NCI-H1417 treated with DMSO at 0.1 percent for 48 hours (cell line): ENCODE measurements at places on chromosomes 3 and 15.
A peak's percentile ranks its signal among the peaks of the same experiment; 100 is the strongest.

- DNase-seq: no peak
These were observed 137.9 kb downstream of the PDCD6IP start for GRCh38 chr3:33936171-33936920.

DNA sequence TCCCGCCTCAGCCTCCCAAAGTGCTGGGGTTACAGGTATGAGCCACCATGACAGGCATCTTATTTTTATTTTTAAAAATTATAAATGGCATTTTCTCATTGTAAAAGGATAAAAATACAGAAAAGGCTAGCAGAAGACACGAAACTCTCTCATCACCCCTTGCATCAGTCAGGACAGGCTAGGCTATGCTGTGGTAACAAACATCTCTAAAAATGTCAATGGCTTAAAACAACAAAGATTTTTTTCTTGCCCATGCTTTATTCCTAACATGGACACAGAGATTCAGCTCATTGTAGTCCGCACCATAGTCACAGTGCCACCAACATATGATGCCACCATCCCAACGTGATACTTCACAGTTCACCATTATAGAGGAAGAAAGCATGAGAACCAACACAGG, 34.0 kb upstream of the SEMA4B start:
- DNase-seq: no peak

GRCh38 chr15:34721802-34722438, 32.9 kb downstream of the GJD2 start:
- DNase-seq: peak; percentile 60

DNA sequence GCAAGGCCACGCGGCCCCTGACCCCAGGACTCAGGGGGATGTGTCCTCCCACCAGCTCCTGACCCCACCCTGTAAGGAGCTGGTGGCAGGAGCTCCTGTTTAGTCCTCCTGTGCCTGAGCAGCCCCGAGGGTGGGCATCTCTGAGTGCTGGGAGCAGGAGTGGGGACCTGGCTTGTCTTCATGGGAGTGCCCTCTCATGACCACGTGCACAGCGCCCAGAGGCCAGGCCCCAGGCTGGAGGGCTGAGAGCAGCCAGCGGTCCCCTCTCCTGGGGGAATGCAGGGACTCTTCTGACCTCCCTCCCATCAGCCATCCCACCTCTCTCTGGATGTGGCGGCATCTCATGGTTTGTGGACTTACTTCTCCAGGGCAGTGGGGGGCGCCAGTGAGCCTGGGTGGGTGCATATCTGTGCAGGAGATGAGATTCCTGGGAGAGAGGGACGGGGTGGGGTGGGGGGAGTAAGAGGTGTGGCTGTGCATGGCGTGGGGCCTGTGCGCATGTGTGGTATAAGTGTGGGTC, 205.6 kb downstream of the TBC1D2B start:
- DNase-seq: no peak
